ENCODE measurements at places on chromosomes 1 and 21.

- no peak for DNase-seq
Observed at GRCh38 chr1:184693011-184693410, 61.6 kb downstream of the EDEM3 start.

- no peak for DNase-seq
Observed at GRCh38 chr1:51697166-51697565, 80.3 kb downstream of the OSBPL9 start.

DNA sequence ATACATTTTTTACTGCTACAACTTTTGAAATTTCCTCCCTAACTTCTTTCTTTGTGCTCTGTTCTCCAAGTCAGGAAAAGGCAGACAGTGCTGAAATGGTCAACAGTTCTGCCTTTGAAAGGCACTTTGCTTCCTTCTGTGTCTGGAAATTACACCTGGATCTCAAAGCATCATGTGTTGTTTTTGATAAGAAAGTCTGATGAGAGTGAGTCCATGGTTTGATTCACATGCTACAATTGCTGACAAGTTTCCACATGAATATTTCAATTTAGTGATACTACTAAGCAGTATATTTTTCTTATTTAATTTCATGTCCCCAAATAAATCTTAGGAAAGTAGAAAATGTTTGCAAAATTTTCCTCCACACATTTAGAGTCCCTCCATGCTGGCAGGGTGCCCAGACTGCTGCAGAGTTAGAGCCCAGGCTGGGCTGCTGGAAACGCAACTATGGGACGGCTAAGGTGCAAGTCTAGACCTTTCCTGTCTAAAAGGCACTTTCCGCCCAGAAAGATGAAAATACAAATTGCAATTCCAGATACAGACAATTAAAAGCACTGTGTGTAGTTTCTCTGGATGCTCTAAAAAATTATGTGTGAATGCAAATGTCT lies 96.6 kb upstream of the RUNX1 start:
- no peak for DNase-seq

DNA sequence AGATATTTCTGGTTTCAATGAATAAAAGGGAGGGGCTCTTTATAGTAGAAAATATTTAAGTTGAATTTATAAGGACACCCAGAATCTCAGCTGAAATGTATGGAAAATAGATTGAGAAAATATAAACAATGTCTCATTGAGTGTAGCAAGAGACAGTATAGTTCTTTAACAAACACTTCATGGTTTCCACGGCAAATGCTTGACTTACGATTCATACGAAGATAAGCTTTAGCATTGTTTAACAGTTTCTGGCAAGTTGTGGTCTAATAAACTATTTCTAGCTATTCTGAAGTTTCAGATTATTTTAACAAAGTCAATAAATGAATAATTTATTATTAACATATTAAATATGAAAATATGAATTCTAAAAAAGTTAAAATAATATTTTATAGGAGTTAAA lies 1419.4 kb downstream of the KCNT2 start:
- DNase-seq: no peak

GRCh38 chr21:37374027-37374426 lies 7.5 kb downstream of the DYRK1A start:
- DNase-seq: no peak

DNA sequence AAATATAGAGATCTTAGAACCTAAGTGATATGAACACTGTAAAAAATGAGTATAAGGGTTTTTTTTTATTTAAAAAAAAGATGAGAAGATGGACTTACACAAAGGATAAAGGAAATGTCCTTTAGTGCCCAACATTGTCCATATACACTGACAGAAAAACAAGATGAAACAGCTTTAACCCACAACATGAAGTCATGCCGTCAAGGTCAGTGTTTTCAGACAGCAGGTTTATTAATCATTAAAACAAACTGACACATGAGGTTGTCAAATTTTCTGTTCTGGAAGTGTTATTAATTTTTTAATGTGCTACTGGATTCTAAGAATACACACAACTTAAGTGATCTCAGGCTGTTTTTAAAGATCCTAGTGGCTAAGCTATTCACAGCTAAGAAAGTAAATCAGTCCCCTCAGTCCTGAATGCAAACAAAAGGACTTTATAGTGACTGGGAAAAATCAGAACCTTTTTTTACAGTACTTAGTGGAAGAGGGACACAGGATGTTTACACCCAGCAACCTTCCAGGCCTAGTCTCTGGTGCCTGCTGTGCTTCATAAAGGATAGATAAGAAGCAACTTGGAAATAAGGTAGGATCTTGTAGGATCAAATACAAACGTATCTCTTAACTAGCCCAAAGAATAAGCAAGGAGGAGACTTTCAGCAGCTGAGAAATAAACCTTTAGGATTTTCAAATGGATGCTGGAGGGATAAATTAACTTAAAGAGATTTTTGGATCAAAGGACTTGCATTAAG lies 21.9 kb upstream of the PKN2 start:
- DNase-seq: no peak

DNA sequence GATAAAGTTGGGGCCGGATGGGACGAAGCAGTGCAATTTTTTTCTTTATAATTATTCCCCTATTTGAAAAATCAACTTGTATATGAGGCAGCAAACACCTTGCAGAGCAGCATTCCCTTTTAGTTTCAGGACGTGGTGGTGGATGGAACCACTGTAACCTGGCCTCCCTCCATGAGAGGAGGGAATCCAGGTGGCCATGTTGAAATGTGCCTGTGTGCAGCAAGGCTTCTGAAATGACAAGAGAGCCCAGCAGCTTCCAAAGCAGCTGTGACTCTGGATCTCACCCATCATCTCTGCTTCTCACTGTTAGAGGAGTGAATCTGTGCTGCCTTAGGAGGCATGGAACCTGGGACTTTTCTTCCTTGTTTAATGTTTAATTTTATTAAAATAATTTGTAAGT lies 42.3 kb downstream of the NFIA start:
- DNase-seq: no peak

- no peak for DNase-seq
Observed at GRCh38 chr1:165795894-165796293, 27.2 kb upstream of the TMCO1 start.

DNA sequence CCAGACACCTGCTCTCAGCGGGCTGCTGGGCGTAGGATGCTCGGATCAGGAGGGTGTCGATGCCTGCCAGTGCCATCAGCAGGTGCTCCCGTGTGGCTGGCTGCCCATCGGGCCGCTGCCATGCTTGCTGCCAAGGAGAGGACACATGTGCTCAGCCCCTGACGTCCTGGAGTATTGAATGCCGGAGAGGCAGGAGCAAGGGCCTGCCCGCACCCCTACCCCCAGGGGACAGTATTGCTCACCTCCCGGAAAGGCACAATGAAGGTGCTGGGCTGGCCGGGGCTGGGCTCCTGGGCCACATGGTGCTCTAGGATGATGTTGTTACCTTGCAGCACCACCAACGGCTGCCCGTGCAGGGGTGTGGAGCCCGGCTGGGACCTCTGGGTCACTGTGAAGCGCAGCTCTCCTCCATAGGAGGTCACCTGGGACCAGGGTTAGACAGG lies 61.5 kb downstream of the HSPG2 start:
- no peak for DNase-seq

- DNase-seq: no peak
Observed at GRCh38 chr1:236766506-236766905, 28.6 kb upstream of the MTR start.

GRCh38 chr1:244371242-244372141 lies 80.2 kb downstream of the ADSS2 start:
- DNase-seq: no peak

- DNase-seq: no peak
Observed at GRCh38 chr1:109652402-109652801, 3.5 kb upstream of the GSTM4 start.

- no peak for DNase-seq
Observed at GRCh38 chr21:41823166-41823565, 56.0 kb downstream of the PRDM15 start.

GRCh38 chr1:110671361-110671760 lies 3.4 kb downstream of the KCNA3 start:
- DNase-seq: no peak

- DNase-seq: no peak
Observed at GRCh38 chr1:91570120-91570448, 69.4 kb downstream of the CDC7 start.

- DNase-seq: peak; percentile 40
Observed at GRCh38 chr1:162213281-162213912, 143.9 kb downstream of the NOS1AP start.

DNA sequence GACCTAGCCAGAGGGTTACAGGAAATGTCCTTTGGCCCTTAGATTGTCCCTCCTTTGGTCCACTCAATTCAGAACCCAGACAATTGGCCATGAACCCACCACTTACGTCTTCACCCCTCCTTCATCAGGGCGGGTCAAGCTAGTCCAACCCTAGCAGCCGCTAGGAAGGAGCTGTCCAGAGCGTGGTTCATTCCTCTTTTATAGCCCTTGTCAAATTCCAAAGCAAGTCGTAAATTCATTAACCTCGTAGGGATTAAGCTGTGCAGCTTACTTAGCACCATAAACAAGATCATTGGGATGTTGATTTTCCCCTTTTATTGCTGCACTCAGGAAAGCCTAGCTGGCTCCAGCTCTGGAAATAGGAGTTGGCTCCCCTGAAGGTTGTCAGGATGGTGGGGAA lies 90.1 kb downstream of the TMEM53 start:
- DNase-seq: no peak

GRCh38 chr21:39430457-39430856 lies 15.1 kb downstream of the LCA5L start:
- DNase-seq: no peak

- no peak for DNase-seq
Observed at GRCh38 chr21:35400233-35400939, 351.3 kb upstream of the RUNX1 start.

DNA sequence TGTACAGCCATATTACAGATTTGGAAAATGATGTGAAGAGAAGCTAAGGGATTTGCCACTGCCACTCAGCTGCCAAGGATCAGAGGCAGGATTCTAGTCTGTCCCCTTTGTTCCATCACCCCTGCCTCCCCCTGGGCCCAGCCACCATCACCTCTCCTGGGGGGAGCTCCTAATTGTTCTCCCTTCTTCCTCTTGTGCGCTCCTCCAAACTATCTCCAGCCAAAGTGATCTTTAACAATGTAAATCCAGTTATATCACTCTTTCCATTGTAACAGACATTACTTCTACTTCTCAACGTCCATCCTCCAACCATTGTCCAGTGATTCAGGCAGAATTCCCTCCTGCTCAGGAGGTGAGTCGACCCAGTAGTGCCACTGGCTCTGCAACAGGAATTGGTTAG lies 164.1 kb downstream of the PLPP3 start:
- no peak for DNase-seq

DNA sequence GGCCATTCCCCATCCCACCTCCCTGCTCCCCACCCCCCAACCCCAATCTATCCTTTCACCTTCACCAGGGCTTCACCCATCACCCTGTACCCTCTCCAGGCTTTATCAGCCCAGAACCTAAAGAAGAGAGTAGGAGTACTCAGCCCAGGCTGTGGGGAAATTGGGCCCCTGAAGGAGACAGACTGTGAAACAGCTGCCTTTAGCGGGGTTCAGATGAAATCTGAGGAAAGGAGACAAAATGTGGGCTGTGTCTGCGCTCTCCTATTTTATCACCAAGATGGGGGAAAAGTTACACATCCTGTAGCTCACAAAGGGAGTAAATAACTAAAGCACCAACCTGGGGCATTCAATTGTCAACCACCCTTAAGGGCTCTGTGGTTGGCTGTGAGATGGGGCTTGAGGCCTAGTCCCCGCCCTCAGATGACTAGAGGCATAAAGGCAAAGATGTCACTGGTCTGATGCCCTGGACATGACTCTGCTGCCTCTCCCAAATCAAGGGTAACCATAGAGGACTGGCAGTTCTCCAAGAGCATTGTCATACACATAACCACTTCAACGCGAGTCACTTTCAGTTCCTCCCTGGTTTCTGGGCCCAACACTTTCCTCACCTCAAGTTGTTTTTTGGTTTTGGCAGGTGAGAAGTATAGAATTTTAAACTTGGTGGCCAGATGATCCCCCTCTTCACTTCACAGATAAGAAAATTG lies 30.0 kb downstream of the SLC27A3 start:
- DNase-seq: no peak

- DNase-seq: no peak
Observed at GRCh38 chr1:66633159-66633558, 99.2 kb downstream of the SGIP1 start.

- no peak for DNase-seq
Observed at GRCh38 chr1:12516741-12517140, 101.3 kb downstream of the DHRS3 start.

GRCh38 chr1:30474818-30475200 lies 248.6 kb downstream of the MATN1 start:
- no peak for DNase-seq

DNA sequence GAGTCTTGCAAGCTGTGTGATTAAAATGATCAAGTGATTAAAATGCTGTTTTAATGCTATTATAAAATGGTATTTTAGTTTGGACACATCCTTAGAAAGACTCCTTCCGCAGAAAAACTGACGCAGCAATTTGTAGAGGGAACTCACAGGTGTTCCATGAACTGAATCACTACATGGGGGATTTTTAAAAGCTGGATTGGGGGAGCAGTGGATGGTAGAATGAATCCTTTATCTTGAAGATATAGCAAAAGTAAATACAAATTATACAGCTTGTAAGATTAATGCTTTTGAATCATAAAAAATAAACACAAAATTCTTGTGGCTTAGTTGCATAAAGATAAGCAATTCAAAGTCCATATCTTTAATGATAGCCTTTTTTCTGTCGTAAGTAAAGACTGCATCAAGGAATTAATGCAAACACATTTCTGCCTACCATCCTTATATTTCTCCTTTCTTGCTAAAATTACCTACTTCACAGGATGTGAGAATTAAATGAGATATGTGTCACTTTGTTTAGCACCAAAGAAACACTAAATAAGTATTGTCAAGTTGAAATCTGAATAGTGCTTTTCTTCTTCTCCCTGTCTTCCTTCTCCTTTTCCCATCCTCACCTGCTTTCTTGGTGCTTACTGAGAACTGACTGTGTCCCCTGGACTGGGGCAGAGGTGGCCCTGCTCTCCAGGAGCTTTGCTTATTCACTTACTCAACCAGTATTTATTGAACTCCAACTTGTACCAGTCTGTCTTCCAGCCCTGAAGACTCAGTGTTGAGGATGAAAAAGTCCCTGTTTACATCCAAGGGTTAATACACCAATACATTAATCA lies 61.5 kb upstream of the F3 start:
- no peak for DNase-seq

DNA sequence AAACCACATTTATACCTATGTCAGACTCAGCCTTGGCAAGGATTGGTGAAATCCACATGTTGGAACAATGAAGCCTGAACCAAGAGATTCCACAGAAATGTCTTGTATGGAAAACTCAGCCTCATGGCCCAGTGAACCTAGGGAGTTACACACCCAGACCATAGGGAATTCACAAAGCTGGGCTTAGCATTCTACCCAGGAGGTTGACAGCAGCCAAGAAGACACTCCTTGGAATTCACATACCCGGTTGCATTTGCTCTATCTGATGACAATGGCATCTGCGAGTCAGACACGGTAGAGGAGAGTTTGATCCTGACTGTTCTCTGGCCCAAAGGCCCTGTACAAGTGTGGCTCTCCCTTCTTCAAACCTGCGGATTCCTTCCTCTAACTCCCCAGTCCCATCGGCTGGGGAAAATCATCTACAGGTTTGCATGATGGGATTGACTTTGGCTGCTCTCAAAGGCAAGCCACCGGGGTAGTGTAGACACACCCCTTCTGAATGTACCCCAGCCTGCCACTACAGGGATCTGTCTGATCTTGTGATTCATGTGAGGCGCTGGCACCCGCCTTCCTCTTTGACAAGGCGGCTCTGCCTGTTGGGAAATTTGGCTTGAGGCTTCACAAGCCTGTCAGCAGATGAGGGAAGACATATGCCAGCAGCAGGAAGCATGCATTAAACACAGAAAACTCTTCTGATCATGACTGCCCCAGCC lies 297.3 kb upstream of the KAZN start:
- no peak for DNase-seq

All from head of caudate nucleus (tissue), 42 donors.